Hematopoietic multipotent progenitor cell treated with erythropoietin and hydrocortisone succinate and interleukin-3 and kit ligand, for 4 days (in vitro differentiated cells): ENCODE measurements at places on chromosomes 2 and 18.

DNA sequence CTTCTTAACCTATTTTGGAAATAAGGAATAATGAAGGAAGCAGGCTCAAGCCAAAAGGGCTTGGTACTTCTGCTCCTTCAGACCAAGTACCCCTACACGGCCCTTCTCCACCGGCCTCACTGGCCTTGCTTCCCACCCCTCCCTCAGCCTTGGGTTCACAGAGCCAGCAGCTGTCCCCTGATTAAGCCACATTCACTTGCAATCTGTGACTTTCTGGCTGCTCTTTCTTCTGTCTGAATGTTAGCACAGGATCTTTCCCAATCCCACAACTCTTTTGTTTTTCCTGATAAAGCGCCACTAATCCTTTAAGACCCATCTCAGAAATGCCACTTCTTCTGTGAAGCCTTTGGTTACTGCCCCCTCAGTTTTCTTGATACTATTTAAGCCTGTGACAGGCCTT, 52.4 kb downstream of the REEP1 start:
- no peak for DNase-seq

DNA sequence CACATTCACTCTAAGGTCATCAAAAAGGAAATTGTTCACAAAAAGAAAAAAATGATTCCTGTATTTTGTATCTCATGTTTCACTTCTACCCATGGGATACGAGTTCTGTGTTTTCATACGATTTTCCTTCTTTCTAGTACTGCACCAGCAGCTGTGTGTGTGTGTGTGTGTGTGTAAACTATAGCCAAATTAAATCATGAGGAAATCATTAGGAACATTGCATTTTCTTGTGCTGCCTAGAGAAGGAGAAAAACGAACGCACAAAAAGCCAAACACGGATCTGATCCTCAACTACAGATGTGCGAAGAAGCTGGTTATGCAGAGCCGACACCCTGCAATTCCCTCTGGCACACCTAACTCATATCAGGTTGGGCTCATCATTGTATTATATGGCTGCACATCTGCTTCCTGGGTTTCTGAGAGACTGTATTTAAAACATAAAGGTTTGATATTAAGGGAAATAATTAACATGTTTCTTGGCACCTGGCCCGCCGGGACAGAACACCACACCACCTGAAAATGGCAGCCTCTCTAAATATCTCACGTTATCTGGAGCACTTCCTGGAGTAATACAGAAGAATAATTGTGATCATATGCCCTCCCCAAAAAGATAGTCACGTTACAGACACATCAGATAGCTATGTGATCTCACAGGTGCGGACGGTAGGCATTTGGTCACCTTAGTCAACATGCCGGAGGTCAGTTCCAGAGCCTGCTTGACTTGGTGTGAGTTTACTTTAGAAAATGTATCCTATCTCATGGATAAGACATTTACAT, 586.3 kb upstream of the SALL3 start:
- no peak for DNase-seq

- no peak for DNase-seq
Observed at GRCh38 chr2:239215136-239215925, 185.5 kb downstream of the HDAC4 start.

- peak; percentile 58 for DNase-seq
Observed at GRCh38 chr18:5058768-5059695, 138.0 kb downstream of the AKAIN1 start.

DNA sequence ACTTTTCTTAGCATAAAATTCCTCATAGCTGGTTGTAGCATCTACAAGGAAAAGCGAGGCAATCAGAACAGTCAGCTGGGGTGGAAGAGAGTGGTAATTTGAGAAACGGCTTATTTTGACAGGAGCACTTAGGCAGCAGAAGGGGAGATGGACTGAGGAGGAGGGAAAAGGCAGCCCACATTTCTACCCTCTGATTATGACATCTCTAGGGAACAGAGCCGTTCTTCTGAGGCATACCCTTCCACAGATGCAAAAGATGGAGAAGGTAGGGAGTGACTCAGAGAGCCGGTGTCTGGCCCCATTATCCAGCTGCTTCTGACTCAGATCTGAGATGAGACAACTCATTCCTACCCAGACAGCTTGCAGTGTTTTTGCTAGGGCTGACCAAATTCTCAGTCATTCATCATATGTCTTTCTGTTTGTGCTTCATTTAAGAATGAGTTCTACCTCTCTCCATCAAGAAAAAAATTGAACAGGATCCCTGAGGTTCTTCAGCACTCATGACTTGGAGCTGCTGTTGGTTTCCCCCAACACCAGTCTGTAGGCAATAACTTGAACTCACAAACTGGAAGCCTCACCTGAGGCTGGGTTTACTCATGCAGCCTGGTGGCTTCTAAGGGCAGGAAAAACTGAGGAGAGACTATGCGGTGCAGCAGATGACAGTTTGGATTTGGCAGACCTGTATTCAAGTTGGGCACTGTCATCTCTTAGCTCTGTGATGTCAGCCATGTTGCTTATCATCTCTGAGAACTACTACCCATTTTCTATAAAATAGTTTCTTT, 15.9 kb upstream of the SEC11C start:
- DNase-seq, result no peak

DNA sequence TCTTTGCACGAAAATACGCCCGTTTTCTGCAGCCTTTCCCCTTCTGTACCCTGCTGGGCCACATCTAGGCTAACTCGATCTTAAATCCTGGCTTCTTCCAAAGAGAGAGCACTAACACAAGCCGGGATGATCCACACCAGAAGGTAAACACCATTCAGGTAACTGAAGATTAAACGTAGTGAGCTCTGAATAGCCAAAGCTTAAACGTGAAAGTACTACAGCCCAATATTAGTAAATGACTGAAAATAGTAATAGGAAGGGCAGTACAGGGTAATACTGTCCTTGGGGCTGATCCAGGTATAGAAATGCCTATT, 422 bp upstream of the MRPL53 start:
- DNase-seq, result no peak

DNA sequence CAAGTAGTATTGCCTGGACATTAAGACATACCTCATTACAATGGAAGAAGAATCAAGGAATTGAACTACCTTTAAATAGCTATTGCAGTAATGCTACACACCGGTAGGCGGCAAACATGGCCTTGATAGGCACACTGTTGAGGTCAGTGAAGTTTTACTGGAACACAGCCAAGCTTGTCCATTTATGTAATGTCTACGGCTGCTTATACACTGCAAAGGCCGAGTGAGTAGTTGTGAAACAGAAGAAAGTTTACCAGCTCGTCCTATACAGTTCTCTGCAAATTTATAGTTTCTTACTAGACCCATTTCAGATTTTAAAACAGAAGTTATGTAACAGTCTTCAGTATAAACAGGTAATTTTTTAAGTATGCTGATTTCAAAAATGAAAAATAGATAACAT, 38.8 kb downstream of the PPP4R1 start:
- DNase-seq, result peak; percentile 92

DNA sequence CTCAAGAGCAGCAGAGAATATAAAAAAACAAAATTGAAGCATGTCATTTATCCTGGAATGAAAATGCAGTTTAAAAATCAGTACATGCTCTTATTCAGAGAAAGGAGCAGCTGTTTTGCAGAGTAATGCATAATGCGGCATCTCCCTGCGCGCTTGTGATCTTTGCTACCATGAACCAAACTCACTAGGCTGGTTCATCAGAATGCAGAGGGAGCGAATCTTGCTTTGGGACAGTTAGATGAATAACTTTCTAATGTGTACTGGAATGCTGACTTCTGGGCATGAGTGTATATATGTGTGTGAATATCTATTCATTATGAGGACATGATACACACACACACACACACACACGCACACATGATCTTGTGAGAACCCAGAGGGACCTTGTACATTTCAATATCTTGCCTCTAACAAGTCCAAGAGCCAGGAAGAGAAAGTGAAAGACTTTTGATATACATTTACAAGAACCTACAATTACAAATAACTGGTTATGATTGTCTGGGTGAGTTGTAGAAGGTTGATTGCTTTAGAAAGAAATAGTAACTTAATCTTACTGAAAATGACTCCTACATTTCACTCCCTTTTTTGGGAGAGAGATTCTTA, 54.1 kb upstream of the THOC1 start:
- no peak for DNase-seq

GRCh38 chr2:44895061-44895460, 46.4 kb upstream of the SIX3 start:
- DNase-seq, result no peak

GRCh38 chr18:8972116-8972515, 130.4 kb upstream of the NDUFV2 start:
- no peak for DNase-seq

- DNase-seq, result no peak
Observed at GRCh38 chr2:117693154-117693553, 121.3 kb upstream of the DDX18 start.

GRCh38 chr2:8803658-8804379, 33.6 kb downstream of the KIDINS220 start:
- DNase-seq, result peak; percentile 56

DNA sequence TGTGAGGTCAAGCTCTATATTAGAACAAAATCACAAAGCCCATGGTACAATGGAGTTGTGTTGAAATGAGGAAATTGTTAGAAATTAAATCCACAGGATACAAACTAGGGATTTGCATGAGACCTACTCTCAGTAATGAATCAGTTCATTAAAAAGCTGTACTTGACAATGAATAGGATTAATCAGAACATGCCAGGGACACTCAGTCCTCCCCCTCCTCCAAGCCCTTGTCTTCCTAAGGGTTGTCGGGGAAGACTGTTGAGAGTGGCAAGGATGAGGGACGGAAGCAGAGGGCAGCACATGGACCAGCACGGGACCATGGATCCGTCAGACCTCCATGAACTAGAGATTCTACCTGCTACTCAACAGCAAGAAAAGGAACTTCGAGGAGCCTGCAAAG, 39.8 kb downstream of the SPRED2 start:
- no peak for DNase-seq

- no peak for DNase-seq
Observed at GRCh38 chr2:173990970-173991819, 26.0 kb upstream of the SP3 start.

DNA sequence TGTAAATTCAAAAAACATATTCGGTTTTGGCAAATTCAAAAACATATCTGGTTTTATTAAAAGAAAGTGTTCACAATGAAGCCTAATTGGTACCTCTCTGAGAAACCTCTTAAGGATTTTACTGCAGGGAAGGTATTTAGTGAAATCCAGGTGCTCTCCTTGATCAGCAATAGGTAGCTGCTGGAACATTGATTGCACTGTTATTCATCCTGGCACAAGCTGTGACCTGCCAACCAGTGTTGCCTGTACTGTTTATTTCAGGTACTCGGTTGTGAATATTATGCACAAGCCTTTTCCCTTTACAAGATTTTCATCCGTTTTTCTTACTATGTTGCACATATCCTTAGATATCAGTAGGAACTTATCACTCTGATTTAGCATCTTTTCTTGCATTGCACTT, 155.8 kb upstream of the ZEB2 start:
- no peak for DNase-seq

DNA sequence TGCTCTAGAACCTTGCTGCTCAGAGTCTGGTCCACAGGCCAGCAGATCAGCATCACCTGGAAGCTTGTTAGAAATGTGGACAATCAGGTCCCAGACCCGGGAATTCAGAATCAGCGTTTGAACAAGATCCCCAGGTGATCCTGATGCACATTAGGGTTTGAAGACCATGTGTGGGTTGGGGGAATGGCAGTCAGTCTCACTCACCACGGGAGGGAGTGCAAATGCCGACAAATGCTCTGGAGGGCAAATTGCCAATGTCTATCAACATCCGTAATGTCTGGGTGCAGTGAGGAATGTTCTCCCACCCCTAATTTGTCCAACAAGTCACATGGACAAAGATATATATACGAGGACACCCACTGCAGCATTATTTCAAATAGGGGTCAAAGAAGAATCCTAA, 34.5 kb downstream of the INPP5D start:
- no peak for DNase-seq

- peak; percentile 25 for DNase-seq
Observed at GRCh38 chr18:32469691-32470459, 807 bp downstream of the GAREM1 start.

DNA sequence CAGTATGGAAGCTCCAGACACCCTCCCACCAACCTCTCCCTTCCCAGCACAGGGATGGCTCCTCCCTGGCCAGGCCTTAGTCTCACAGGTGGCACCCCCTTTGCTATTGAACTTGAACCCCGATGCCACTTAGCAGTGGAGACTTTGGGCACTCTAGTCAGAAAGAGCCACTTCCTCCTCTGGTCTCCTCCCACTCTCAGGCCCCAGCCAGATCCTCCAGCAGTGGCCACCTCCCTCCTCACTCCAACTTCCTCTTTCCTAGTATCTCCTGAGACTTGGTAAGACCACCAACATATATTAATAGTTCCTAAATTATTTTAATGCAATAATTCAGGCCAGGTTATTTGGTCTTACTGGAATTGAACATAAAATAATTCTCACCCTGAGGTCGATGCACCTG, 437.2 kb upstream of the ID2 start:
- peak; percentile 85 for DNase-seq

GRCh38 chr18:64403784-64404503, 255.1 kb upstream of the LINC00305 start:
- peak; percentile 5 for DNase-seq

GRCh38 chr2:102975996-102976975, 214.5 kb downstream of the TMEM182 start:
- peak; percentile 73 for DNase-seq

DNA sequence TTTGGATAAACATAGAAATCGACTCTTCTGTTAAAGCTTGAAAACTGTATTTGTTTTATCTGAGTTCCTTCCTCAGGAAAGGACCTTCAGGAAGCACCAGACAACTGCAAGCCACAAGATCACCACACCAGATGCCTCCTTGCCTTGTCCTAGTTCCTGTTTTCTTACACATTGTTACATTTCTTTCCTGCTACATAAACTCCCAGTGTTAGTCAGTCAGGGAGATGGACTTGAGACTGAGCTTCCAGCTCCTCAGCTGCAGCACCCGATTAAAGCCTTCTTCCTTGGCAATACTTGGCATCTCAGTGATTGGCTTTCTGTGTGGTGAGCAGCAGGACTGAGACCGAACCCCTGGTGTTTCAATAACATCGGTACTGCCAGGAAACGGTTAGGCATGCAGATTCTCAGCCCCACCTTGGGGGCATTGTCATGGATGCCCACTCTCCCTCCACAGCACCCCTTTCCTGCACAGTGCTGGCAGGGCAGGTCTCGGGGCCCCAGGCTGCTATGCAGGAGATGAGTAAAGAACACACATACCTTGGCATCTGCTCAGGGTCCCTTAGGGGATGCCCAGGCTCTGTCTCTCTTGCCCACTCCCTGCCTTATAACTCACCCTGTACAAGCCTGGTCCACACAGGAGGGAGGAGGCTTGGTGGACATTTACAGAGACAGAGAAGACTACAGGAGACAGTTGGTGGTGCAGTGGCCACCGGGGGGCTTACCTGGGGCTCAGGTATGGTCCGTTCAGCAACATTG, 32.6 kb downstream of the ANKMY1 start:
- peak; percentile 51 for DNase-seq

DNA sequence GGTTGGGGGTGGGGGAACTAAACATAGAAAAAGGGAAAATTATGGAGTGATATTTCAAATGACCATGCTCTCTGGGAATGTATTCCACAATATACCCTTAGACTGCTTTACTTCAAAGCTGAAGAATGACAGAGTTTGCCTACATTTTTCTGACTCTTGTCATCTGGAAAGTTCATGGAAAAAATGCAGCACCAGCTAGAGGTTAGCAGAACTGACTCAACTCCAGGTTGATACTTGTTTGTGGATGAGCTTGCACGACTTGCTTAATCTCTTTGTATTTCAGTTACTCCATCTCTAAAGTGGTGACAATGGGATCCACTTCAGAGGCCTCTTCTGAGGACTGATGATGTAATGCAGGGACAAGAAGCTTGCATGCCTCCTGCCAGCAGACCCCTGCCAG, 824.0 kb upstream of the ID2 start:
- no peak for DNase-seq
